Osteoblast (primary cell): ENCODE measurements at places on chromosomes 3 and 15.

DNA sequence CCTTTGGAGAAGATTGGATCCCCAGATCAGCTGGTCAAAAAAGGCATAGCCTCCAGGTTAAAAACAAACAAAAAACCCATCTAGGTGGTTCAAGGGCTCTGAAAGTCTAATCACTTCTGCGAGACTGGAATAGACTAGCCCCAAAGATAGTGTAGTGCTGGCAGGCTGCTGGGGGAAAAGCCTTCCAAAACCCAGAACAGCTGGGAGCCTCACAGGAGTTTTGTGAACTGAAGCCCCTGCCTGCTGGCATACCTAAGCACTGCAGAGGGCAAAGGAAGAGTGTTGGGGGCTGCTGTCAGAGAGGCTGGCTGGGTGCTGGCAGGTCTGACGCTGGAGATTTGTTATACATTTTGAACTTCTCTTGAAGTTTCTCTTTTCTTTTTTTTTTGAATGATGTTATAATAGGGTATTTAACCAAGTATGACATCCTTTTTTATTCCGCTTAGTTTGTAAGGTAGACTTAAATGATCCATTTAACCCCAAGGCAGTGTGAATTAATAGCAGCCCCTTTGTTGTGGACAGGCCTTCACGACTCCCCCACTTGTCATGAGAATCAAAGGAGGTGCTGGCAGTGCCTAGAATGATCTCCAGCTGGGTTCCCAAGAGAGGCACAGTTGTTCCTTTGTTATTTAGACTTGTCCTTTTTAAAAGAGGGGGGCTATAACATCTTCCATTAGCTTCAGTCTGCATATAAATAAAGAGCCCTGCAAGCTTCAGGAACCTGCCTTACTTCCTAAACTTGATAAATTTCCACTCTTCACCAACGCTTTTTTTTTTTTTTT lies 53.9 kb downstream of the CRTC3 start:
- no peak for DNase-seq

- no peak for DNase-seq
Measured at GRCh38 chr3:178310949-178311348, 225.3 kb upstream of the KCNMB2 start.

DNA sequence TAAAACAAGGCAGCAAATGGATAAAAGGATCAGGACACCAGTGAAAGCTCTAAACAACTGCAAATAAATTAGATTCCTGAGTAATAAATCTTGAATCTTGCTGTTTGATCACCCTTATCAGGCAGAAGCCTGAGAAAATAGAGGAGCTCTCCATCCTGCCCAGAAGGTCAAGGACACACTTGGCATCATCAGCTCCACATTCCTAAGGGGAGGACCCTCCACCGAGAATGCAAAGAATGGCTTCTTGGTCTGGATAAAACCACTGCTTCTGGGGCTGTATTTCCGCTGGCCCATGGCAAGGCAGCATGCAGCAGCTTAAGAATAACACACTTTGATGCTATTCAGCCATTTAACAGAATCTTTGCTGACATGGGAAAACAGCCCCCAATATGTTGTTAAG lies 108.9 kb upstream of the TSC22D2 start:
- no peak for DNase-seq

DNA sequence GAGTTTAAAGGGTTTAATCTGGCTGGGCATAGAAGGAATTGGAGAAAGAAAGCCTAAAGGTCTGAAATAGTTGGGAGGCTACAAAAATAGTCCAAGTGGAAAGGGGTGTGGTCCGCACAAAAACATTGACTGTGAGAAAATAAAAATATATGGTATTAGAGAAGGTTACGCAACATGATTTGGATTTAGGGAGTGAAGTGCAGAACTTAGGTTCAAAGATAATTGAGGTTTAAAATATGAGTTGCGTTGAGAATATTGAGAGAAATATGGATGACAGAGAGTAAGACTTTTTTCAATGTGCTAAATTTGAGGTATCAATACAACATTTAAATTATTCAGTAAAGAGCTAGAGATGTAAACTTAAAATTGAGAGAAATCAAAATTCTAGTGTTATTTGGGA lies 15.4 kb upstream of the CMC1 start:
- DNase-seq, result no peak

GRCh38 chr3:124761250-124761796 lies 31.1 kb downstream of the UMPS start:
- DNase-seq, result peak; percentile 91

GRCh38 chr3:141429371-141430035 lies 57.3 kb upstream of the RASA2 start:
- no peak for DNase-seq

GRCh38 chr3:25043749-25044148 lies 384.3 kb upstream of the RARB start:
- no peak for DNase-seq

DNA sequence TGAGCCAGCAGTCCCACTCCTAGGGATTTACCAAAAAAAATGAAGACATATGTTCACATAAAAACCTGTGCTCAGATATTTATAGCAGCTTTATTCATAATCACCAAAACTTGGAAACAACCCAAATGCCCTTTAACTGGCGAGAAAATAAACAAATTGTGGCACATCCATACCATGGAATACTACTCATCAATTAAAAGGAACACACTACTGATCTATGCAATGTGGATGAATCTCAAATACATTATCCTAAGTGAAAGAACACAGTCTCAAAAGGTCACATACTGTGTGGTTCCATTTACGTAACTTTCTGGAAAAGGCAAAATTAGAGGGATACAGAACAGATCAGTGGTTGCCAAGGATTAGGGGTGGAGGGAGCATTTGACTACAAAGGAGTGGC lies 394.5 kb downstream of the SHQ1 start:
- DNase-seq, result no peak

DNA sequence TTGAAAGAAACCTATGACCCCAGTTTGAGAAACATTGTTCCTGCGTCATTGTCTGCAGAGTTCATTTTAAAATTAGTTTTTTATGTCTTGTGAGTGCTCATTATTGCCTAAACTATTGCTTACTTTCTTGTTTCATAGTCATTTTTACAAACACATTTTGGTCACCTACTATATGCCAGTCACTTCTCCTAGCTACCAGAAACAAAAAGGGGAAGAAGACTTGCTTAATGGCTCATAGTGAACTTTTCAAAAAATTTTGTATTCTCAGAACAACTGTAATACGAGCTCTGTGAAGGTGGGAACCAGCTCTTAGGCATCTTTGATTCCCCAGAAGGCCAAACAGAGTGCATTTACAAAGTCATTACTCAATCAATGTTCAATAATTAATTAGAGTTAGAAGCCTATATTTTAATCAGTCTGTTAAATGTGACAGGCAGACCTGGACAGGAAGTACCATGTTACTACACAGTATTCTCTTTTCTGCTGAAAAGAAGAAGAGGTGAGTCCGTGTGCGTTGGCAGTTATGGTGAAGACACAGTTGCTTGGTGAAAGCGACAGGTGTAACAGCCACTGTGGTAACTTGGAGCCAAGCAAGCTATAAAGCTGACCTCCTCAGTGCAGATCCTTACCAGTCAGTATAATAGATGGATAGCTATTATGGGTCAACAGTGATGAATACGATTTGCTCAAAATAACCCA lies 46.6 kb downstream of the DPPA2 start:
- no peak for DNase-seq

DNA sequence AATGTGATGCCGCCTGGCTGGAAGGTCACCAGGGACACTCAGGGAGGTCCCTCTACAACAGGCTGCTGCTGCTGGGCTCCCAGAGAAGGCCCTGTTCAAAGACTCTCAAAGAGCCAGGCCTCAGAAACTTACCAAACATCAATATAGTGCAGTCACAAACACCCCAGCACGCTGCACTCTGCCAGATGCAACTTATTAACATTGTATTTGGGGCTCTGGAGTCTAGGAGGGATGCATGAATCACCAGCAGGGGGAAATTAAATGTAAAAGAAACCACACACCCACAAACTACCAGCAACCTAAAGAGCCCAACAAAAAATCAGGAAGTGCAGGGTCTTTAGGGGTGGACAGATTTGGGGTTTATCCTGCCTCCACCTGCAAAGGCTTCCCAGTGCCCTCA lies 74.6 kb upstream of the SPATA12 start:
- no peak for DNase-seq
